ENCODE measurements at places on chromosomes 3 and 15.

- no peak for DNase-seq
Observed at GRCh38 chr15:32790352-32790999, 72.7 kb downstream of the GREM1 start.

DNA sequence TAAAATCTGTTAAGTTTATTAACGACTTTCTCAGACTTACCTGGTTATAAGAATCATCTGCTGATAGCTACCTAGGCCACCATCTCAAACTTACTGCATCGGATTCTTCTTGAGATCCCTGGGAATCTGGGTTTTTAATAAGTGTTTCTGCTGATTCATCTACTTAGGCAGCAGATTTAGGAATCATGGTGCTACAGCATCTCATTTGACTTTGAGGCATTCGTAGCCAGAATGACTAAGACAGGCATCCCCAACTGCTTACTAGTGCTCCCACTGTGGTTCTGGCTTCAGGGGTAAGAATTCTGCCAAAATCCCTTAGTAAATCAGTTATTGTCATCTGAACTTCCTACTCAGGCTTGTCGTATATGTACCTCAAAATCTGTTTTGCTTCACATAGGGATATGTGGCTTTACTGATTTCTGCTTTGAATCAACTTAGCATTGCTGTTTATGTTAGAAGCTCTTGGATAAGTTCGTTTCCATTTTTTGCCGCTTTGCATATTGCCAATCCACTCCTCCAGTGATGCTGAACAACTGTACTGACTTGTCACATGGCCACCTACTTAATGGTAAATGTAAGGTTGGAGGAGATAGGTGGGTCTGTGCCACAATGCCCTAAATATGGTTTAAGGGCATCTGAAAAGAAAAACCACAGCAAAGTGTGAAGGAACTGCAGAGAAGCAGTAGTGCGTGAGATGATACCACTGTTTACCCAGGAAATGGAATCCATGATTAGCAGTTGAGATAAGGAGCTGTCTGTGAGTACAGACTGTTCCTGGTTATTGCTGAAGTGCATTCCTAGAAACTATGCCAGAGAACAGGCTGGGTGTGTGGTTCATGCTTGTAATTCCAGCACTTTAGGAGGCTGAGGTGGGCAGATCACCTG is 60.3 kb downstream of the MAP6D1 start:
- no peak for DNase-seq

DNA sequence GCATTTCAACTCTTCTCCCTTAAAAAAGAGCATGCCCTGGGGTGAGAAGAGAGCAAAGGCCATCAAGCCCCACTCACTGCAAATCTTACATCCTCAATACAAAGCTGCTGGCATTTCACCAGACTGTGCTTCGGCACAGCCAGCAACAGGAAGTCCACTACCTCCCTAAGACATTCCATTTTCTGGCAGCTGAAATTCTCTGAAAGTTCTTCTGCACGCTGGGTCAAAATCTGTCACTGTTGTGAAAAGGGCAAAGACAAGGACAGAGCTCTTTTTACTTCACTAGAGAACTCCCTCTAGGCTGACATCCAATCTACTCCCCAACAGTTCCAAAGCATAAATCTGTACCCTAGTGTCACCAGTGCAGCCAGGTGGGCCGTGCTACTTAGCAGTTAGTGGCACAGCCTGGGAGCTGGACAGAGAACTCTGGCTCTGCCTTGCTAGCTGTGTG is 6.3 kb downstream of the MTMR10 start:
- DNase-seq = no peak

- DNase-seq = no peak
Observed at GRCh38 chr3:76203578-76203977, 418.2 kb upstream of the ZNF717 start.

GRCh38 chr3:177312491-177312890 is 115.2 kb upstream of the TBL1XR1 start:
- no peak for DNase-seq

DNA sequence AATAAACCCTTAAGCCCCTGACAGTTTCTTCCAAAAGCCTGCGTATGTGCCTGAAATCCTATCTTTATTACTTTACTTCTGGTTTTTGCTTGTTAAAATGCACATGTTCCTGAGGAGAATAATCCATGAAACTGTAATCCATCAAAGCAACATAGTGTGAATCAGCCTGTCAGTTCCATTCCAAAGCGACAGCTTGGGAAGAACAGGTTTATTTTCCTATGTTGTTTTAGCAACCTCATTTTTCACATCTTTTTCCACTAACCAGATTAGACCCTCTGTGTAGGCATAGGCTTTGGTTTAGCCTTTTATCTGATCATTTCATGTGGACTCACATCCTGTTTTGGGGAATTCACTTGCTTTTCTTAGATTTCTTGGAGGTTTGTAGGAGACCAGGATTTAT is 988.0 kb downstream of the SQOR start:
- no peak for DNase-seq

Measured in activated CD4-positive, alpha-beta T cell treated with anti-CD3 and anti-CD28 coated beads for 24 hours (primary cell).